ENCODE measurements at places on chromosomes 16 and 17. TPM values are rescaled to one million over a fixed set of nuclear protein-coding genes. Genes with fewer than 3 reads are reported as not detected.

G6PC1 gene
- total RNA-seq = not detected

DNA sequence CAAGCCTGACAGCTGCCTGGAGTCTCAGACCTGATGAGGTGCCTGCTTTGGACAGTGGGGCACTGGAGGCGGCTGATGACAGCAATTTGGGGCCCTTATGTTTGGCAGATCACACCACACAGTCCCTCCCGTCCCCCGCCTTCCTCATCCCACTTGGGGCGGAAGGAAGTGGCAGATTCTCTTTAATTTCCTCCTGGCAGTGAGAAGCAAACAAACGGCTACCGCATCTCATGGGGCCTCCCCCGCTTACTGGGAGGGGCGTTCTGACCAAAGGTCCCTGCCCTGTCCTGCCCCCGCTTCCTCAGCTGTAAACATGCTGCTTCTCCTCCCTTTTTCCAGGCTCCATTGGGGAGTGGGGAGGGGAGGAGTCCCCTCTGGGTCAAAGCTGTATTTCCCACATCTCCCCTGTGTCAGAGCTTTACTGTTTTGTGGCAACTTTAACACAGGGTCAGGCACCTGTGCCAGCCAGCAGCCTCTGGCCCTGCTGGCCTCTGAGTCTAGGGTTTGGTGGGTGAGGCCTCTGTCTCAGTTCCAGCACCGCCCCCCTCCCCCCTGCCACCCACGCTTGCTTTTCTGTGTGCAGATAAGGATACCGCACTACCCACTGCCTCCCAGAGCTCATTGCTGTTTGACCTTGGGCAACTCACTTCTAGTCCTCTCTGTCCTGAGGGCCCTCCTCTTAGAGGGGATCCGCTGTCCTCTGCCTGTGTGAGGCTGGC lies 5.4 kb upstream of the NFATC3 start:
- peaks cover 65% of the 10 kb centered on the region for H3K36me3 ChIP-seq
- peak overlapping the region; percentile 66 for H3K4me3 ChIP-seq
- no peaks in the 10 kb centered on the region for H3K27me3 ChIP-seq

- DNase-seq = no peak
- H3K36me3 ChIP-seq = no peaks in the 10 kb centered on the region
- H3K4me1 ChIP-seq = peaks cover 14% of the 10 kb centered on the region
- H3K27me3 ChIP-seq = peaks cover 51% of the 10 kb centered on the region
- no peak within 1 kb of the TSS for H3K4me3 ChIP-seq
Observed at GRCh38 chr17:76539631-76540271, at the start of gene PRCD. TSS of gene PRCD (plus strand) at chr17:76540044. CDS start at chr17:76540142, 98 bp downstream.

RND2 gene
- total RNA-seq = not detected

- no peak overlapping the region for H3K4me3 ChIP-seq
- DNase-seq = no peak
- H3K27ac ChIP-seq = no peak overlapping the region
Observed at GRCh38 chr16:24069036-24069590, 187.0 kb upstream of the CACNG3 start.

SPHK1 gene
- total RNA-seq = 4.7 TPM

DNA sequence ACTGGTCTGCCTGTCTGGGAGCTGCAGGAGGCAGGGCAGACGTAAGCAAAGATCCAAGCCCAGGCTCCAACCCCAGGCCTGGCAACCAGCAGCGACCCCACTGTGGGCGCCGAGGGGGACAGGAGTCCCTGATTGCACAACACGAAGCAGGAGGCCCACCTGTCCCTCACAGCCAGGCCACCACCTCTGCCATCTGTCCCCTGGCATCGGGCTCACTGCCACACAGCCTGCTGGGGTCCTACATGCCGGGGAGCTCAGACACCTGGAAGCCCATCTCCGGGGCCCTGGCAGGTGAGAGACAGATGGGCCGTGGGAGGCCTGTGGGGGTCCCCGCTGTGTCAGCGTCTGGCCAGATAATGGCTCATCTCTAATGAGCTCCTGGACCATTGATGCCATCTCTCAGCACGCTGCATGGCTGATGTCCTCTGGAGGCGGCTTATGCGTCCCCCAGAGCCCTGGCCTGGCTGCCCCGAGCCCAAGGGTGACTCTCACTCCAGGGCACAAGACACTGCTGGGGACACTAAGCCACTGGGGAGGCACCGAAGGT lies 11.3 kb upstream of the RASD1 start:
- no peaks in the 10 kb centered on the region for H3K36me3 ChIP-seq
- no peak overlapping the region for H3K27ac ChIP-seq
- H3K4me3 ChIP-seq = no peak overlapping the region
- H3K4me1 ChIP-seq = peaks cover 17% of the 10 kb centered on the region
- DNase-seq = no peak
- no peaks in the 10 kb centered on the region for H3K27me3 ChIP-seq

CTRB2 gene
- not detected for total RNA-seq

DNA sequence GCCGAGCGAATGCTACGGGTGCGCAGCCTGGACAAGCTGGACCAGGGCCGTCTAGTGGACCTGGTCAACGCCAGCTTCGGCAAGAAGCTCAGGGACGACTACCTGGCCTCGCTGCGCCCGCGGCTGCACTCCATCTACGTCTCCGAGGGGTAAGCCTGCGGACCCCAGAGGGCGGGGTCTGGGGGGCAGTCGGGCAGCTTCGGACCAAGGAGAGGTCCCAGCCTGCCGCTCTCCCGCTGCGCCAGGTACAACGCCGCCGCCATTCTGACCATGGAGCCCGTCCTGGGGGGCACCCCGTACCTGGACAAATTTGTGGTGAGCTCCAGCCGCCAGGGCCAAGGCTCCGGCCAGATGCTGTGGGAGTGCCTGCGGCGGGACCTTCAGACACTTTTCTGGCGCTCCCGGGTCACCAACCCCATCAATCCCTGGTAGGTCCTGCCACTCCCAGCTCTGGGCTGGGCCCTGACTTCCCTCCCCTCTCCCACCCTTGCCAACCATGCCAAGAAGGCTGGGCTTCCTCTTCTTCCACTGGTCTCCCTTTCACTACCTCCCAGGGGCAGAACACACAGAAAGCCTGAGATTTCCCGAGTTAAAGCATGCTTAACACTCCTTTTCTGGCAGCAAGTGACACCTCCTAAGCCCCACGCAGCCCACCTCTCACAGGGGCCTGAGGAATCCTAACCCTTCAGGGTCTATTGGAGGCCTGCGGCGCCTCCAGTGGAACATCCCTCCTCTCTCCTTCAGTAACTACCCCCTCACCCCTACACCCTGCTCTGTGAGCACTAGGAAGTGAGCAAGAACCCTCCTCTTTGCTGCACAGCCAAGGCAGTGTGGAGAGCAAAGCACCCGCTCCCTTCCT lies 3.2 kb downstream of the NAGS start:
- peaks cover 18% of the 10 kb centered on the region for H3K27me3 ChIP-seq
- H3K36me3 ChIP-seq = peaks cover 12% of the 10 kb centered on the region
- peak overlapping the region; percentile 79 for H3K4me3 ChIP-seq
- peaks cover 38% of the 10 kb centered on the region for H3K4me1 ChIP-seq
- no peak for DNase-seq

DNA sequence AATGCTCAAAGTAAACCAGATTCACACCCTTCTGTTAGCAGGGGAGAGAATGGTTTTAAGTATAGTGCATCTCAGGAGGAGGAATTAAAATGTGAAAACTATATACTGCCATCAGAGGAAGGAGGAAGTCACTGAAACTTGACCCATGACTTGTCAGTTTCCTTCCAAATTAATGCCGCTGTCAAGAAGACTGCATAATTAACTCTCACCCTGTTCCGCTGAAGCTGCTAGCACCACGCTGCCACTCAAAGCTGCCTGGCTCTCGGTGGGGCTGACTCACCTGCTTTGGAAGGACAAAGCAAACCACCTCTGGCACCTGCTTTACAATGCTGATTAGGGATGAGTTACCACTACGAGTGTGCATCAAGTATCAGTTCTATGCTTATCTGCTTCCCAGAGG lies 37.8 kb upstream of the ULK2 start:
- H3K27ac ChIP-seq = no peak overlapping the region
- peaks cover 69% of the 10 kb centered on the region for H3K36me3 ChIP-seq
- H3K4me3 ChIP-seq = no peak overlapping the region
- no peaks in the 10 kb centered on the region for H3K27me3 ChIP-seq
- no peak for DNase-seq

DNA sequence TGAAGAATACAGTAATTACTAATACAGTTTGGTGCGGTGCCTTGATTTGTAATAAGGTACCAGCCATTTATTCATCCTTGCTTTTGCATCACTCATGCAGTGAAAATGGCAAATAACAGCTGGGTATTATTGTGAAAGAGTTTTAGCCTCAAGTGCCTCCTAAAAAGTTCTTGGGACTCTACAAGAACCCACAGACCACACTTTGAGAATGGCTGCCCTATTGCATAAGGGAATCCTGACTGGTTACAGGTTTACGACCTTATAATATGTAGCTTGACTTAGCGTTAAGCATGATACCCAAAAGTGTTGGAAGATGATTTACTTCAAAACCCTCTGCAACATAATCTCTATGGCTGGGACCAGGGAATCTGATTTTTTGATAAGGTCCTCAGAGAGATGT lies 4.2 kb downstream of the MYH13 start:
- H3K4me3 ChIP-seq = no peak overlapping the region
- H3K27me3 ChIP-seq = peaks cover 11% of the 10 kb centered on the region

PDE6G gene
- 76.5 TPM for total RNA-seq

DNA sequence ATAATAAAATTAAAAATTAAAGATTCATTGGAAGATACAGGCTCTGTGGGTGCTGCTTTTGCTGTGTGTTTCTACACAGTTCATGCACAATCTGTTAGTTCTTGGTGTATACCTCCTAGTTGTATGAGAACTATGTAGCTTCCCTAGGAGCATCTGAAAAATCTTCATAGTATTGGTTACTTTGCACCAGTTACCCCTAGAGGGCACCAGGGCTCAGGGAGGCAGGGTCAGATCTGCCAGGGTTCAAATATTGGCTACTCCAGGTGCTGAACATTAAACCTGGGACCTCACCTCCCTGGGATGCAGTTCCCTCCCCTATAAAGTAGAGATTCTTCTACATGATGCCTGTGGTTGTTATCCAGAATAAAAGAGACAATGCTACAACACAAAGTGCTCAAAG lies 583.0 kb upstream of the CDH11 start:
- H3K27me3 ChIP-seq = no peaks in the 10 kb centered on the region
- no peaks in the 10 kb centered on the region for H3K36me3 ChIP-seq
- no peaks in the 10 kb centered on the region for H3K4me1 ChIP-seq
- H3K27ac ChIP-seq = no peak overlapping the region
- no peak for DNase-seq

GRCh38 chr17:76623271-76624146 lies 20.0 kb downstream of the ST6GALNAC1 start:
- no peak overlapping the region for H3K27ac ChIP-seq
- DNase-seq = peak; percentile 82
- peaks cover 3% of the 10 kb centered on the region for H3K4me1 ChIP-seq

VPS25 gene
- total RNA-seq = 67.8 TPM

- H3K27ac ChIP-seq = no peak overlapping the region
- no peaks in the 10 kb centered on the region for H3K36me3 ChIP-seq
- H3K4me3 ChIP-seq = no peak overlapping the region
- H3K4me1 ChIP-seq = no peaks in the 10 kb centered on the region
- H3K27me3 ChIP-seq = peaks cover 5% of the 10 kb centered on the region
Observed at GRCh38 chr16:22648941-22649340, 138.2 kb downstream of the NPIPB5 start.

DNA sequence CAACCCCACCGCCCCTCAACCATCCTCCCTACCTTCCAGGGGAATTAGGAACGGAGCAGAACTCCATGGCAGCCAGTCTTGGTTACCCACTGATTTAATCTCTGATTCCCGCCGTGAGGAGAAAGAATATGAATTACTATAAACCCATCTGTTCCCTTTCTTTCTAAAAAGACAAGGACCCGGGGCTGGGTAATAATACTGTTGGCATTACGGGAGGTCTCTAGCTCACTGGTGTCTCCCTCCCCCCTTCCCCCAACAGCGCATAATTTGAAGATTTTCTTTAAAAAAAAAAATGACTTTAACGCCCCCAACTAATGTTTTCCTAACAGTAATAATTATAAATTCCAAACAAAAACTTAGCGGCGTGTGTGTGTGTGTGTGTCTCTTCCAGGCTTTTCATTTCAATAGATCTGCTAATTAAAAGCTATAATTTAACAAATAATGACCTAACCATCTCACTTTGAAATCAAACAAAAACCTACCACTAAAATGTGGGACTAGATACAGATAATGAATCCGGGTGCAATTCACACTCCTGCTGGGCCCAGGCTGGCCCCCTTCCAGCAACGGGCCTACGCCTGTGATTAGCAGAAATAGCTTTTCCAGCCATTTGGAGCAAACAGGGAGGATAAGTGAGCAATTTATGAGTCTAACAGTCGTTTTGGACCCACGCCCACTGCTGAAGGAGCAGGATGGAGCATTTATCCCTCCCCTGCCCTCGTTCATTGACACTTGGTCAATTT lies 18.2 kb upstream of the BHLHA9 start:
- peaks cover 26% of the 10 kb centered on the region for H3K4me1 ChIP-seq
- no peak overlapping the region for H3K4me3 ChIP-seq
- no peaks in the 10 kb centered on the region for H3K36me3 ChIP-seq
- peaks cover 12% of the 10 kb centered on the region for H3K27me3 ChIP-seq
- DNase-seq = no peak
- no peak overlapping the region for H3K27ac ChIP-seq

GRCh38 chr16:57797526-57798266 lies 4.6 kb downstream of the KIFC3 start:
- no peak overlapping the region for H3K27ac ChIP-seq
- no peaks in the 10 kb centered on the region for H3K36me3 ChIP-seq
- H3K4me1 ChIP-seq = peaks cover 23% of the 10 kb centered on the region
- peaks cover 22% of the 10 kb centered on the region for H3K27me3 ChIP-seq

PLD6 gene
- 3.8 TPM for total RNA-seq

All from activated CD8-positive, alpha-beta T cell treated with anti-CD3 and anti-CD28 coated beads, Interleukin-2, amount 10 ng/mL, durations not matched to agents 7 days and 5 days (primary cell).